Tibial nerve (tissue), 4 donors: ENCODE measurements at places on chromosomes 2 and 18.

DNA sequence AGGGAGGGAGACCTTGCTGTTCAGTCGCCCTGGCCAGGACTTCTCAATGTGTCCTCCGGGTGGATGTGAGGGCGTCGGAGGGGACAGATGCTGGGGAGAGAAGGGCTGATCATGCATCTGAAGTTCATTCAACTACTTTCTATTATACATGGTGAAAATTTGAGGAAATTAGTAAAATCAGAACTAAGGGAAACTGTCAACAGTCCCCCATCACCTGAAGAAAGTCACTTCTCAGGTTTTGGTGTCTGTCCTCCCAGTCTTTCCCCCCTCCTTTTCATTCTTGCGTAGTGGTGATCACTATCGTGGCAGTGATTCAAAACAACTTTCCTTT, 17.4 kb upstream of the ACKR3 start:
- DNase-seq: no peak

- no peak for DNase-seq
These were observed 80.5 kb downstream of the EHBP1 start for GRCh38 chr2:62785810-62786597.

- no peak for DNase-seq
These were observed 95.1 kb upstream of the SERPINE2 start for GRCh38 chr2:224134003-224134734.

DNA sequence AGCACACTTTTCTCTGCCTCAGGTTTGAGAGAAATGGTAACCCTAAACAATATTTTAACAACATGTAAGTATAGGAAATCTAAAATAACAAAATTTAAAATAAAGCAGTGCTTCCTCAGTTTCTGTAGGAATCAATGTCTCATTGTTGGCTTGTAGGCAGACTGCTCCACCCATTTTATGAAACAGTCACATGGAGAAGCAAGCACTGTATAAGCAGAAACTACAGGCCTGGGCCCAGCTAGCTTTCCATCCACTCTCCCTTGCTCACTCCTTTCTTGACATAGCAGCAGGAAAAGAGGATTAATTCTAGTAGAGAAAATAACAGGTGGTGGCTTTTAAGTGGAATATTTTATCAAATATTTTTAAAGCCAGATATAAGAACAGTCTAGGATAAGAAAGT, 97.2 kb downstream of the PLEKHM3 start:
- DNase-seq: no peak

GRCh38 chr2:150046211-150046610, 441.3 kb downstream of the RND3 start:
- DNase-seq: no peak

- DNase-seq: no peak
These were observed 17.5 kb downstream of the CYRIA start for GRCh38 chr2:16647992-16648617.

GRCh38 chr2:16039823-16040222, 99.5 kb downstream of the MYCN start:
- no peak for DNase-seq

DNA sequence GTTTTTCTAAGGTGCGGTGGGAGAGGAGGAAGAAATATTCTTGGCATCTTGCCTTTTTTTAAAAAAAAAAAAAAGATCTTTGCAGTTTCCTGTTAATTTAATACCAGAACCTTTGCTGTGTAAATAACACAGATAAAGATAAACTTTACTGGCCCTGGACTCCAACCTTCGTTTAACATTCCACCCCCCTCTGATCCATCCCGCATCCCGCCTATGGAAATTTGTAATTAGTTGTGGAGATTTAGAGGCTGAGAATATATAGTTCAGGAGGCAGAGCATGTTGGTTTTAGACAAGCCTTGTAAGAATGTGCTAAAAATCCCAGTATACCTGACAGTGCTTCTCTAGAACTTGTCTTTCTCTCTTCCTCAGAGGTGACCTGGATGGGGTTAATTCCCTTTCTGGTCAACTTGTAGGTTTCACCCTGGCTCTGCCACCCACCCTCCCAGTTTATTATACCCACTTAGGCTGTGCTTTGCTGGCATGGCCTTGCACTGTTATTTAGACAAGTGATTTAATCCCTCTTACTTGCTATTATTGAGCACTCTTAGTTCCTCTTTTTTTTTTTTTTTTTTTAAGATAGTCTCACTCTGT, 2.9 kb upstream of the C2orf72 start:
- DNase-seq: no peak
